Esophagus squamous epithelium (tissue), 5 donors: ENCODE measurements at places on chromosomes 6 and 20.

- no peak for DNase-seq
These were observed 367.6 kb upstream of the JAG1 start for GRCh38 chr20:11041396-11041795.

- DNase-seq = no peak
These were observed 49.8 kb upstream of the VGLL2 start for GRCh38 chr6:117215353-117216090.

DNA sequence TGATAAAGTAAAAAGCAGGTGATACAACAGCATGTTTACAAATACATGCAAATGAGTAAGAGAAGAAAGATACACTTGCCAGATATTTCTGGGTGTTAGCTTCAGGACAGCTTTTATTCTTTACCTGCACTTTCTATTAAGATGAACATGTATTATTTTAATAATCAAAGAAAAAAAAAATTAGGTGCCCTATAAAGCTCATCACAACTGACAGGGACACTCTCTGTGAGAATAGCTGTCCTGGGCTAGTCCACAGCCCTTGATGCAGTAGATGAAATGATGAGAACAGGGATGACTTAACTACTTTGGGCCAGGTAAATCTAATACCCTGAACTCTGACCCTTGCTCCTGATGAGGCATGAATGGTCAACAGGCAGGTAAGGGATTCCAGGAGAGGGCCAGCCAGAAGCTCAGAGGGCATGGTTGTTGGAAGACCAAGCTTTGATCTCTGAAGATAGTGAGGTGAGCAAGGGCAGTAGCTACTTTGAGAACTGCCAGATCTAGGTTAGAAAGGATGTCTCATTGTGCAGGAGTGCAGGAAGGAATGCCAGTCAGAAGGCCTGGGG is 15.6 kb downstream of the NSFL1C start:
- no peak for DNase-seq

GRCh38 chr20:8568075-8568474 is 436.0 kb downstream of the PLCB1 start:
- DNase-seq = no peak

DNA sequence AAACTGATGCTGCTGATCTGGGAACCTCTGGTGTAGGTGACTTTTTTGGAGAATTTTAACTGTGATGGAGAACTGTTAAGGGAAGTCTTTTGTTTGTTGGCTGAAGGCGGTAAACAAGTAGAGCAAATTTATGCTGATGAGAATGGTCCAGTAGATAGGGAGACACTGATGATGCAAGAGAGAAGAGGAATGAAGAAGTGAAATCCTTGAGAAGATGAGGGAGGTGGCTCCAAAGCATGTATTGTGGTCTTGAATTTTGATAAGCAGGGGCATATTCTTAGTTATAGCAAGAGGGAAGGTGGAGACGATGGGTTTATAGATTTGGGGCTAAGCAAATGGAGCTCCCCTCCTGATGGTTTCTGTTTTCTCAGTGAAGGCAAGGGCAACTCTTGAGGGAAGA is 22.0 kb downstream of the MAPK14 start:
- DNase-seq = no peak

- DNase-seq = no peak
These were observed 33.7 kb upstream of the IYD start for GRCh38 chr6:150334790-150335783.

GRCh38 chr6:42217157-42217518 is 523 bp downstream of the MRPS10 start:
- DNase-seq = no peak

DNA sequence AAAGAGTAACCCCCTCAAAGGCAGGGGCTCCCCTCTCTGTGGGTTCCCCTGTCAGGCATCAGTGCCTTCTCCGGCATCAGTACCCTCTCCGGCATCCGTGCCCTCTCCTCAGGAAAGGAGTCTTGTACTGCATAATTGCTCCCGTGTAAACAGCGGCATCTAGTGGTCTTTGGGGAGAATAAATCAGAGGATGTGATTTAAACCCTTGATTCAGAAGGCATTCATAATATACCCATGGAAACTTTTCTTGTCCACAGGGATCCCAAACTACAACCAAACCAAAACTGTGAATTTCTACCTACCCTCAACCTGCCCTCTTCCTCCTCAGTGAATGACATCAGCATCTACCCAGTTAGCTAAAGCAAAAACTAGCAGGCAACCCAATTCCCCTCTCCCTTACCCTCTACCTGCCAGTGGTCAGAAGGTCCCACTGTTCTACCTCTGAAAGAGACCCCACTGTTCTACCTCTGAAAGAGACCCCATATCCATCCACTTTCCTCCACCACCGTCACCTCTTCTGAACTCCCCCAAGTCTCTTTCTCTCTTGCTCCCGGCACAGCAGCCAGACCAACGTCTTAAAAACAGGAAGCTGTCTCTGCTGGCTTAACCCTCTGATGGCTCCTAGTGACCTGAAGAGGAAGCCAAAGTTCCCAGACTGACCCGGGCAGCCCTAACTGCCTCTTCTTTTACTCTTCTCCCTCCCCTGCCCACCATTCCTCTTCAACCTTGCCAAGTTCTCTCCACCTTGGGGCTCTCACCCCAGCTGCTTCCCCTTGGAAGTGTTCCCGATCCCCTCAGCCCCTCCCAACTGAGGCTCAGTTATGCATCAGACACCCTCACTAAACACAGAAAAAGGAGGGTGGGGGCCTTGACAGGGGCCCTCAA is 27.2 kb downstream of the UBE2V1 start:
- DNase-seq = no peak

GRCh38 chr6:52538901-52539354 is 37.9 kb downstream of the TRAM2 start:
- no peak for DNase-seq

- no peak for DNase-seq
These were observed 52.1 kb downstream of the TMEM200A start for GRCh38 chr6:130417951-130418350.

DNA sequence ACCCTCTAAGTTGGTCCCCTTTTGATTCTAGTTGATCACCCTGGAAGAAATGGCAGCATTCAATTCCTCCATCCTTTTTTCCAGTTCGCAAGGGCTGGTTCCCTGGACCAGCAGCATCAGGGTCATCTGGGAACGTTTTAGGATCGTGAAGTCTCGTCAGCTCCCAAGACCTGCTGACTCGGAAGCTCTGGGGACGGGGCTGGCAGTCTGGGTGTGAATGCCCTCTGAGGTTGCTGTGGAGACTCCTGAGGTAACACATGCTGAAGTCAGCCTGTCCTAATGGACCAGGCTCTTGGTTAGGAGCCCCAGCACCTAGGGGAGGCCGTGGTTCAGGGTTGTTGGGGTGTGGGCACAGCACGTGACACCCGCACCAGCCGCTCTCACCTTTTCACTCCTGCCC is 164.1 kb downstream of the SYNDIG1 start:
- DNase-seq = no peak

DNA sequence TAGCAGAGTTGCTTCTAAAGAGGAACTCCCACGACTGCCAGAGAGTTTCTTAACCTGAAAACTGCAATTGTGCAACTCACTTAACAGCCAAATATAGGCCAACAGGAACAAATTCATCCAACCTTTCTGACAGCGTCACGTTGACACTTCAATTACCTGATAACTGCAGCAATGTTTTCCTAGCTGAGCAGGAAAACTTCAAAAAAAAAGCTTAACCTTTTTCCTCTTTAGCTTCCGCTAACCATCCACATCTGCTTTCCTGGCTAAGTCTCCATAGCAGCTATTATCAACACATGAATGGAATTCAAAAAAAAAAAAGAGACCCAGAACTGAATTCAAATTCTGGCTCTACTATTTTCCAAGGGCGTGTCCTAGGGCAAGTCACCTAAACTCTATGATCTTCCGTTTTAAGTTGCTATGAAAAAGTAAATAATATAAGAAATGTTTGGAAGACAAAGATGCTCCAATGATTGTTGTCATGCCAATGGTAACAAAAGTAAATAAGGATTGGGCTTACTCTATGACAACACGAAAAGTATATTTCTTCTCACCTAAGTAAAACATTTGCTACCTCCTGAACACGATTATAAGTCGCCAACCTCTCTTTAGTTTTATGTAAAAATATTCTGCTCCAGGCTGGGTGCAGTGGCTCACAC is 524.6 kb upstream of the JARID2 start:
- no peak for DNase-seq

- no peak for DNase-seq
These were observed 2.5 kb upstream of the NELFCD start for GRCh38 chr20:58978351-58979190.

GRCh38 chr6:13548500-13549210 is 25.7 kb upstream of the SIRT5 start:
- no peak for DNase-seq

GRCh38 chr20:62485062-62485700 is 9.4 kb upstream of the GATA5 start:
- DNase-seq = no peak

GRCh38 chr6:44262467-44263353 is 2.6 kb downstream of the NFKBIE start:
- DNase-seq = no peak

DNA sequence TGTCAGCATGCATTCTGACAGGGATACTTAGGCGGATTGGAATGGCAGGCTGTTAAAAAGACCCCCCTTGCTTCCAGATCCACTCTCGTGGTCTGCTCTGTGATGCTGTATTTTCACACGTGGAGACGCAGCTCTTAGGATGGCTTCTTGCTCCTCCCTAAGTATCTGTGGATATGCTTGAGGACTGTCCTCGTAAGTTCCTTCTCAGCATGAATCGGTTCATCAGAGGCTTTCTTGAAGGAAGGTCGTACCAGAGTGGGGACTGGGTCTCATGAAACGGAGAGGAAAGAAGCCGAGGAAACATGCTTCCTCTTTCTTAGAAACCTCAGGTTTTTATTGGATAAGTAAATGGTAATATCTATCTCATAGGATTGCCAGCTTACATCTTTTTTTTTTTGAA is 220.4 kb downstream of the FARS2 start:
- DNase-seq = no peak

- no peak for DNase-seq
These were observed 44.4 kb upstream of the BMP5 start for GRCh38 chr6:55919716-55920308.

GRCh38 chr20:59955131-59955796 is 3.0 kb upstream of the CDH26 start:
- DNase-seq = no peak

DNA sequence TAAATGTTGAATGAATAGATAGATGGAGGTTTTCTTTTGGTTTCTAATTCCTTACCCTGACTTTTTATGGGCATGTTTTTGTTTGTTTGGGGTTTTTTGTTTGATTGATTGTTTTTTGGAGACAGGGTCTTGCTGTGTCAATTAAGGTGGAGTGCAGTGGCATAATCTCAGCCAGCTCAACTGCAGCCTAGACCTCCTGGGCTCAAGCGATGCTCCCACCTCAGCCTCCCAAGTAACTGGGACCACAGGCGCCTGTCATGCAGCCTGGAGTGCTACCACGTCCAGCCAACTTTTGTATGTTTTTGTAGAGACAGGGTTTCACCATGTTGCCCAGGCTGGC is 1.5 kb upstream of the NUDT3 start:
- no peak for DNase-seq

DNA sequence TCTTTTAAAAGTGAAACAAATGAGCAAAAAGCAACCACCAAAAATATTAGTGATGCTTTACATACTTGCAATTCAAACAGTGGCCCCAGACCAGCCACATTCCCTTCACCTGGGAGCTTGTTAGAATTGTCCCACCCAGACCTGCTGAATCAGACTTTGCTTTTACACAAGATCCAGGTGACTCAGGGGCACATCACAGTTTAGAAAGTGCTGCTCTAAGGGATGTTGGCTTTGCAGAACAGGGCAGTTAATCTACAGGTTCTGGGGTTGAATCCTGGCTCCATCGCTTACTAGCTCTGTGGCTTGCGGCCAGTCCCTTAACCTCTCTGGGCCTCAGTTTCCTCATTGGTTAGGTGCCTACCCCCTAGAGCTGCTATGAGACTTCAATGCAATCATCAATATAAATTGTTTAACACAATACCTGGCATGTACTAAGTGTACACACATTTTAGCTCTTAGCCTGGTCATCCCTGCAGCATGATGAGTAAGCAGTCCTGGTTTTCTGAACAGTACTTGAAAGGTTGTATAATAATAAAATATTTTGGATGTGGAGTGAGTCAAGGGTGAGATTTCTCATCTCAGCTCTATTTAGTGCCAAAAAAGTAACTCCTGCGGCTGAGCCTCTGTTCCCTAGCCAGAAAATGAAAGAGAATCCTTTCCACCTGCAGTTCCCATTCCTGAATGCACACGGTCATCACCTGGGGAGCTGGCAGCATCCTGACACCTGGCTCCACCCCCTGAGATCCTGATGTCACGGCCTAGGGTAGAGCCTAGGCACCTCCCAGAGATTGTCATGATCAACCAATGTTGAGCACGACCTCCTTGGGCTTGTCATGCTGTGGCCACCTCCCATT is 162.7 kb downstream of the ANKRD60 start:
- DNase-seq = no peak

DNA sequence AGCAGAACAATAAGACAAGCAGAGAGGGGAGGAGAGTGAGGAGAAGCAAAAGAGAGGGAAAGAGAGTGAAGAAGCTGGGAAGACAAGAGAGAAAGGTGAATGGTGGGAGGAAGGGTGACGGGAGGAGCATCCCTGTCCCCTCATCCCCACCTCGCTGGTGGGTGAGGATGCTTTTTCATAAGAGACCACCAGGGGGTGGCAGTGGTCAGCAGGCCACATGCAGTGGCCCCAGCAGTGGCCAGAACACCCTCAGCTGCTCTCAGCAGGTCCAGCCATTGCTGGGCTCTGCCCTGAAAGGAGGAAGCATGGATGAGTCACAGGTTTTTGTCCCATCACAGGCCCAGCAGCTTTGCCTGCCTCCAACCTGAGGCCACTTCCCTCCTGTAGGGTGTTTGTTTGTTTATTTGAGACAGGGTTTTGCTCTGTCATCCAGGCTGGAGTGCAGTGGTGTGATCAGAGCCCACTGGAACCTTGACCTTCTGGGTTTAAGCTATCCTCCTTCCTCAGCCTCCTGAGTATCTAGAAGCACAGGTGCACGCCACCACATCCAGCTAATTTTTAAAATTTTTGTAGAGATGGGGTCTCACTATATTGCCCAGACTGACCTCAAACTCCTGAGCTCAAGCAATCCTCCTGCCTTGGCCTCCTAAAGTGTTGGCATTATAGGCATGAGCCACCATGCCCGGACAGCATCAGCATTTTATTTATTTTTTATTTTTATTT is 24.0 kb downstream of the FGD2 start:
- no peak for DNase-seq

DNA sequence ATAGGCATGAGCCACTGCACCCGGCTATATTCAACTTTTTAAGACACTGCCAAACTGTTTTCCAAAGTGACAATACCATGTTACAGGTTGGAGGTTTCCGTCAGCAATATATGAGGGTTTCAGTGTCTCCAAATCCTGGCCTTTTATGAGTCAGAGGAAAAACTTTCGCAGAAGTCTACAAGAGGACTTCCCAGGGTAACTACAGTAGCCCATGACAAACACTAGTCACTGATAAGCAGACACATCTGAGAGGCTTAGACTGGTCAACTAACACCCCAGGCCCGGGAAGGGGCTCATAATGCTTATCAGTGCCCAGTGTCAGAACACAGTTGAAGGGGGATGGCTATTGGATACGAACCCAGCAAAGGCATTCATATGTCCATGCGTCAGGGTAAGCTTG is 85.4 kb downstream of the SOX4 start:
- no peak for DNase-seq
